ENCODE measurements at places on chromosomes 4 and X. TPM values are rescaled to one million over a fixed set of nuclear protein-coding genes. Genes with fewer than 3 reads are reported as not detected.

- no peak for DNase-seq
Observed at GRCh38 chr4:73668782-73669201, 48.6 kb upstream of the RASSF6 start.

DNA sequence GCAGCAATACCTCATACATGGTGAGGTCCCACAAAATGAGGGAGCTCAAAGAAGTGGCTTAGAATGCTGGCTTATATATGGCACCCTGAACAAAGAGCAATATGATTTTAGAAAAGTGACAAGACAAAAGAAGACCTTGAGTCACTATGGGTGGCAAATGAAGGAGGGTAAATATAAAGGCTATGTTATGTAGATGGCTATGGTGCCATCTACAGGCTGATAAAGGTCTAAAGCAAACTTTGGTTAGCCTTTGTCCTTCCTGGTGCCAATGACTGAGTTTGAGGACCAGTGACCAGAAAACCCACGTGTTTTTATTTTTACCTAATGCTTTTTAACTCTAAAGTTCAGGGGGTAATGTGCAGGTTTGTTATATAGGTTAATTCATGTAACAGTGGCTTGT, 151.8 kb downstream of the CCNG2 start:
- no peak for DNase-seq

- no peak for DNase-seq
Observed at GRCh38 chr4:34466411-34466810, 1777.9 kb downstream of the ARAP2 start.

- no peak for DNase-seq
Observed at GRCh38 chr4:87306056-87306455, 16.6 kb downstream of the HSD17B13 start.

DNA sequence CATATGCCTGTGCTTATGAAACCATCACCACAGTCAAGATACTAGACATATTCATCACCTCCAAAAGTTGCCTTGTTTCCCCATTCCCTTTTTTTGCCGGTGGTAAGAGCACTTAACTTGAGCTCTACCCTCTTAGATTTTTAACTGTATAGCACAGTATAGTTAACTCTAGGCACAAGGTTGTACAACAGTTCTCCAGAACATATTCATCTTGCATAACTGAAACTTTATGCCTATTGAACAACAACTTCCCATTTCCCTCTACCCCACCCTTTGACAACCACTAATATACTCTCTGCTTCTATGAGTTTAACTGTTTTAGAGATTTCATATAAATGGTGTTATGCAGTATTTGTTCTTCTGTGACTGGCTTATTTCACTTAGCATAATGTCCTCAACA, 119.3 kb downstream of the ASB9 start:
- DNase-seq, result no peak

GRCh38 chrX:73446831-73447230, at the start of gene CDX4:
TSS of gene CDX4 (plus strand) at chrX:73447053. CDS start at chrX:73447254, 201 bp downstream.
- DNase-seq, result no peak

DNA sequence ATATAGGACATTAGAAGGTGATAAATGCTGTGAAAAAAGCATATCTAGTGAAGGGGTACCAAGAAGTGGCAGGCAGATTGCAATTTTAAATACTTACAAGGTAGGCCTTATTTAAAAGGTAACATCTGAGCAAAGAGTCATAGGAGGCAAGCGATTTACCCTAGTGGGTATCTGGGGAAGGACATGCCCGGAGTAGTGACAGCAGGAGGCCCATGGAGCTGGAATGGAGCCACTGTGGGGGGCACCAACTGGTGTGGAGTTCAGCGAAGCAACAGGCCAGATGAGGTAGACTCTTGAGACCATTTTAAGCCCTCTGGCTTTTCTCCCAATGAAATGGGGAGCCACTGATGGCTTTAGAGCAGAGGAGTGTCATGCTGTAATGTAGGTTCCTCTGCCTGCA, 37.3 kb downstream of the SEC24D start:
- DNase-seq, result no peak

DNA sequence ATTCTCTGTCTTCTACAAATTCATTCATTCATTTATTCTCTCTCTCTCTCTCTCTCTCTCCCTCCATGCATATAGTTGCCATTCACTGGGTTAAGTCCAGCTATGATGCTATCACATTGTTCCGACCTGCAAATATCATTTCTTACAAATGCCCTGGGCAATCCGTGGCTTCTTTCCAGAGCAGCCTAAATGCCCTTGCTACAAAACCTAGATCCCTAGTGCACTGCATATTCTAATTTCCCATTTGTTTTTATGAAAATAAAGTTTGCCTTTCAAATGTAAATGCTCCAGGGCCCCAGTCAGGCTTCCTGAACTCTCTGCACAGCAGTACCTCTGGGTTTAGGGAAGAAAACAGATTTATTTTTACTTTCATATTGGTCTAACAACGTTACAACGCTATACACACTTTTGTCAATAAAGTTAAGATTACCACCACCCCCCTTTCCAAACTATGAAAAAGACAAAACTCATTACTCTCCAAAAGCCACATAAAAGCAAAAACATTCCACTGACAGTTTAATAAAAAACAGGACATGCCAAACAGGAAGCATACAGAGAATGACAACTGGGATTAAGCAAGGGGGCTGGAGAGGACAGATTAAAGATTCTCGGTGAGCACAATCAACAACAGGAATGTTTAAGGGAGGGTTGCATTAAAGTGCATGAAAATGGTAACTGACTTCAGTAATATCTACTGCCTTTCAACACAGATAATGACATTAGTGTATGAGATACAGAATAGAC, 104.3 kb downstream of the USP46 start:
- no peak for DNase-seq

- no peak for DNase-seq
Observed at GRCh38 chrX:71556036-71556435, 22.2 kb upstream of the GCNA start.

DNA sequence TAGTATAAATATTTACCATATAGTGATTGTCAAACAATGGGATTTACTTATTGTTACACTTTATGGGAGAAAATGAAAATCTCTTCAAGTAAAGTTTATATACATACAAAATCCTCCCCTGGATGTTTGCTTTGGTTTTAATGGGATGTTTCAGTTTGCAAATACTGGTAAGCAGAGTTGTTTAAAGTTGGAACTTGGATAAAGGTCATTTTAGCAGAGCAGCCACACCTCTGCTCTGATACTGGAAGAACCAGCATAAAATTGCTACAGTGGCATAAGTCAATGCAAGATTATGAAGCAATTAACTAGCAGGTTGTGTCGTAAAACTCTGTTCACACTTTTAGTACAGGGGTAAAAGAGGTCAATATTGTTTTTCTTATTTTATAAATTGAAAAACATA, 101.2 kb downstream of the TRAPPC11 start:
- no peak for DNase-seq

DNA sequence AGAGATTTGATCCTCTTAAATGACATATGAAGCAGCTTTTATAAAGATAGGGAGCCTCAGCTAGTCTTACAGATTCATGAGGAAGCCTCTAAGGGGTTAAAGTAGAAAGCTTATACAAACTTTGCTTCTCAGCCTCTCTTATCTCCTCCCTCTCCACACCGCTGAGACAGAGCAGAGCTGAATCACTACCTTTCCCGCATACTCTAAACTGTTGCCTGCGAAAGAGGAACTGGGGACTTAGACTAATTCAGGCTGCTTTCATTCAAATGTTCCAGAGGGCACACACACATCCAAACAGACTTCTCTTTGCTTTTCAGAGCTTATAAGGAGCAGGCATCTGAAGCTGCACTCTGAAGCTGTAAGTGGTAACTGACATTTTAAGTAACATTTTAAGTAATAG, at the start of gene SERTM2:
TSS of gene SERTM2 (plus strand) at position 169 of the 400 bp plus-strand sequence. CDS start 7,213 bp downstream, outside the sequence.
- DNase-seq, result no peak

DNA sequence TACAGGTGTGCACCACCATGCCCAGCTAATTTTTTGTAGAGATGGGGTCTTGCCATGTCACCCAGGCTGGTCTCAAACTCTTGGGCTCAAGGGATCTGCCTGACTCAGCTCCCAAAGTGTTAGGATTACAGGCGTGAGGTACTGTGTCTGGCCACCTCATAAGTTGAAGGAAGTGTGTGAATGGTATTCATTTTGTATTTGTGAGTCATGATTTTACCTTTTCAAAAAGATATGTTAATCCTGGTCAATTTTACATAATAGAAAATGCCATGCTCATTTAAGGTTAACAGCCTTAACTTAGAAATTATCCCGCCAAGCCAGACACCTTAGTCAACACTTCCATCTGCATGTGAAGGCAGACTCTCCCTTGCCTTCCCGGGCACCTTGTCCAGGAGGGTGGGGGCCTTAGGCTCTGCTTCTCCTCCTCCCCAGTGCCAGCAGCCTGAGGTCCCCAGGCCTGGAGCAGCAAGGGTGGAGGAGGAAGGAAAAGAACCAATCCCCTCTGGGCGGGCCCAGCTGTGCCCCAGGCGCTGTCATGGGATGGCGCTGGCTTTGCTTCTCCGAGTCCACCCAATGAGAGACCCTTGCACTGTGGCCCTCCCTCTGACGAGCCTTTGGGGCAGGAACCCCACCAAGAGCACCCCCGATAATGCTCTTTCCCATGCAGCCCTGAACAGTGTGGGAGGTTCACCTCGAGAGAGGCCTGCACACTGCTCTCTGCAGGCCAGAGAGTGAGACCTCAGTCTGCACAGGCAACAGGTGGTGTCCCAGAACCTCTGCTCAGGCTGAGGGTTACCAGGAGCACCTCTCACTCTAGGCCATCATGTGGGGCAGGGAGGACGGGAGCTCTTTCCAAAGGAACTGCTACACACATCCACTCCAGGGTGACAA, 37.3 kb downstream of the RNF212 start:
- DNase-seq, result no peak

DNA sequence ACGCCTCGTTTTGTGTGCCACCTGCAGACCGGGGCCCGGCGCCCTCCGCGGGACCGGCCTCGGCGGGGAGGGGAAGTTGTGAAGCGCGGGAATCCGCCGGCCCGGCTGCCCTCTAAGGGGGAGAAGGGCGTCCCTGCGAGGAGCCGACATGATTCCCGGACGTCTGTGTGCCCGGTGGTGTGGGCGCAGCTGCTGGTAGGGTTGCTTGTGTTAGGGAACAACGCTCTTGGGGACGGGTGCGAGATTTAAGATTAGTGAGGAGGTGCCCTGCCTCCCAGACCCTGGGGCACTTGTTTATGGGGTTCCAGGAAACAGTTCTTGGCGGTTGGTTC, 627 bp downstream of the CDKN2AIP start:
- DNase-seq, result no peak

Gene NXF2B
- polyA plus RNA-seq, result not detected

Gene NXF3
- 0.65 TPM for polyA plus RNA-seq

Gene NAA11
- polyA plus RNA-seq, result not detected

Gene PFKFB1
- 4.4 TPM for polyA plus RNA-seq

Gene TEX13D
- not detected for polyA plus RNA-seq

Gene SLC38A5
- 0.38 TPM for polyA plus RNA-seq

Gene NUDT6
- 11.1 TPM for polyA plus RNA-seq

Gene ARHGEF38
- 0.92 TPM for polyA plus RNA-seq

Gene GASK1B
- polyA plus RNA-seq, result 2.5 TPM

Gene ARX
- polyA plus RNA-seq, result not detected

Gene MAGEB17
- not detected for polyA plus RNA-seq

Gene RBMXL3
- not detected for polyA plus RNA-seq

Data from liver (tissue), 10 donors.